Stimulated activated CD4-positive, alpha-beta T cell treated with anti-CD3 and anti-CD28 coated beads, Interleukin-1b, Interleukin-23, amount 100 ng/mL, for 1 hour (primary cell): ENCODE measurements at places on chromosomes 11 and 22.

DNA sequence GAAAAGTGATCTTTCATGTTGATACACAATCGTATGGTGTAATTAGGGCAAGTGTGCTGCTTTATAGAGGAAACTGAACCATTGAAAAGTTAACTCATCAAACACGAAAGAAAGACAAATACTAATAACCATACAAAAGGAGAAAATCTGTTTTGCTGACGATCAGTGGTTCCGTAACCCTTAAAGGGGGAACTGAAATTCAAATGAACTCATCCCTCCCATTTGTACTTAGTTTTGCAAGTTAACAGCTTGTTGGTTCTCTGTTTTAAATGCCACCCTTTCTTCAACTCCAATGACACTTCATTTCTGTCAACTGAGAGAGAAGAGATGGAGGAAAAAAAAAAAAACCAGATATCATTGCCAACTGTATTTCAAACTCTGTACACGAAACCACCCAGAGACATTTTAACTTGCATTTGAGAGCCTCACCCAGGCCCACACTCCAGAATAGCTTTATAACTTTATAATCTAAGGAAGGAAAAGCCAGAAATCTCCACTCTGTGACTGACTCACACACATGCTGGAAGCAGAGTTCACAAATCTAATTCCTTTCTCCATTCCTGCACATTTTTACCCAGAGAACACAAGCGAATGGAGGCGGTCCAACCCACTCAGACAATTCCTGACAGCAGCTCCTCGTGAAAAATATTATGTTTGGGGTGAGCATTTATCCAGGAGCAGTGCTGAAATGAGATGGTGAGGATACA is 17.4 kb upstream of the CSNK2A3 start:
- DNase-seq, result no peak

- no peak for DNase-seq
Observed at GRCh38 chr11:128854841-128855240, 12.3 kb downstream of the KCNJ1 start.

GRCh38 chr22:26830837-26831236 is 173.4 kb downstream of the MIAT start:
- DNase-seq, result no peak

GRCh38 chr22:47572443-47572842 is 810.0 kb downstream of the TBC1D22A start:
- DNase-seq, result no peak

DNA sequence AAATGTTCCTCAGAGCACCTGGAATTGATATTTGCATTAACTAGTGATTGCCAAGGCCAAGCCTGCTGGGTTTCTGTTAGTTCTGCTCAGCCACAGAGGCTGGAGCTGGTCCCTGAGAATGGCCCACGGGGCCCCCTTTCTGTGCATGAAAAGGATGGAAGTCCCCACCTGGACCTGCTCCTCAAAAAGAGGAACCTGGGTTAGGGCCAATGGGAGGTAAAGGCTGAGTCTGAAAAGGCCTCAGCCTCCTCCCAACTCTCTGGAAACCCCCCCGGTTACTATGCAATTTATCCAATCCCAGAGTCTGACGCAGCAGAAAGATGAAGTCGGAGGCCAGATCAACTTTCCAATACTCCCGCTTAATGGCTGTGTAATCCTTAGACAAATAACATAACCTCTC is 6.8 kb upstream of the CREB3L1 start:
- no peak for DNase-seq

DNA sequence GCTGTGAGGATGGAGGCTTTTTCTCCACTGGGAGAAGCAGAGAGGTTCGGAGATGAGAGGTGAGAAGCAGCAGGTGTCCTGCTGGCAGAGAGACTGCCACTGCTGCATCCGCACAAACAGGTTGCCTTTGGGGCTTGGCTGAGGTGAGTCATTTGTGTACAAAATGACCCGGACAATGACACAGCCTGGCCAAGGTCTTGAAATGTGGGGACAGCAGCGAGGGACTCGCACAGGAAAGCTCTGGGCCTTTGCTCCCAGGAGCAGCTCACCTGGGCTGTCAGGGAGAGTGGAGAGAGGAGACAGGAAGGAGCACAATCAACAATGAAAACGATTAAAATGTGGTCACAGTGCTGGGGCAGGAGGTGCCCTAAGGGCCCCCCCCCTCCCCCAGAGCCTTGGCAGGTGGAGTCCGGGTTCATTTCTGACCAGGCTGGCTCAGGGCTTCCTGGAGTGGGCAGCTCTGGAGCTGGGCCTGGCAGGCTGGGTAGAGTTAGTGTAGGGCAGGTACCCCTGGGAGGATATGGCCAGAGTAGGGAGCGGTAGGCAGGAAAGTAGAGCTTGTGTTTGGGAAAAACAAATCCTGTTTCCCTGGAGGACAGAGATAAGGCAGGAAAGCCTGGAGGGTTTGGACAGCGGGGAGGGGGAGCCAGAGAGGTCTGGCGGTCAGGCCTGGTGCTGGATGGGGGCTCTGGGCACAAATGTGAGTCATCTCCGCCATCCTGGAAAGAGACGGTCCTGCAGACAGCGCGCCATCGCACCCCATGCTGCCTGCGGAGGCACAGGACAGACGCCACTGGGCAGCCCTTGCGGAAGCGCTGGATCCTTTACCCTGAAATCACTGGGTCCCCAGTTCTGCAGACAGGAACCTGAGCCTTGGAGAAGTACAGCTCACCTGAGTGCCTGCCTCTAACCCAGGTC is 37.8 kb upstream of the CELSR1 start:
- no peak for DNase-seq

GRCh38 chr11:126124231-126124661 is 61.6 kb upstream of the CDON start:
- DNase-seq, result no peak

- DNase-seq, result no peak
Observed at GRCh38 chr11:86171627-86172026, 72.9 kb upstream of the EED start.

DNA sequence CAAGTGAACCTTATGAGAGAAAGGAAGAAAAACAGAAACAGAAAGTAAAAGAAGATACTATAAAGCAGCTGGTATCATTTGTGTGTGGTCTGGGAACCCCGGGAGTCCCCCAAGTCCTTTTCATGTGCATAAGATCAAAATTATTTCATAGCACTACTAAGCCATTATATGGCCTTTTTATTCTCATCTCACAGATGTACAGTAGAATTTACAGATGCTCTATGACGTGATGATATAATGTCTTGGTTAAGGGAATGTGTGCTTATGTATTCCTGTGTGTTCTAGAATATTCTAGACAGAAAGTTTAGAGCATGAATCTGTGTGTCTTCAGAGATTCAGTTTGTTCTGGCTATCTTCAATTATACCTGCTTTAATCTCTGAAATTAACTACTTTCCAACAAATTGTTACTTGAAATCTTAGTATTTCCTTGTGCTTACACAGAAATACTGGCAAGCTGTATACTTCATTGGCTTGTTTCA is 8.6 kb upstream of the TPP1 start:
- no peak for DNase-seq

DNA sequence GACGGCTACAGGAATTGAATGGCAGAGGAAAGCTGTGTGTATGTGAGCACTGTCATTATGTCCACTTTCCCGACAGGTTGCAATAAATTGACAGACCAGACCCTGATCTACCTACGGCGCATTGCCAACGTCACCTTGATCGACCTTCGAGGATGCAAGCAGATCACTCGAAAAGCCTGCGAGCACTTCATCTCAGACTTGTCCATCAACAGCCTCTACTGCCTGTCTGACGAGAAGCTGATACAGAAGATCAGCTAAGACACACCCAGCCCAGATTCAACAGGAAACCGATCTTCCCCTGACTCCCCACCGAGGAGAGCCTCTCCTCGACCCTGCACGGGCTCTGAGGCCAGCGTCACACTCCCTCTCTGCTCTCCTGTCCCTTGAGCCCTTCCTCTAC is 11.5 kb upstream of the GRK2 start:
- DNase-seq, result no peak

- DNase-seq, result no peak
Observed at GRCh38 chr11:118915941-118916841, 9.5 kb downstream of the BCL9L start.

DNA sequence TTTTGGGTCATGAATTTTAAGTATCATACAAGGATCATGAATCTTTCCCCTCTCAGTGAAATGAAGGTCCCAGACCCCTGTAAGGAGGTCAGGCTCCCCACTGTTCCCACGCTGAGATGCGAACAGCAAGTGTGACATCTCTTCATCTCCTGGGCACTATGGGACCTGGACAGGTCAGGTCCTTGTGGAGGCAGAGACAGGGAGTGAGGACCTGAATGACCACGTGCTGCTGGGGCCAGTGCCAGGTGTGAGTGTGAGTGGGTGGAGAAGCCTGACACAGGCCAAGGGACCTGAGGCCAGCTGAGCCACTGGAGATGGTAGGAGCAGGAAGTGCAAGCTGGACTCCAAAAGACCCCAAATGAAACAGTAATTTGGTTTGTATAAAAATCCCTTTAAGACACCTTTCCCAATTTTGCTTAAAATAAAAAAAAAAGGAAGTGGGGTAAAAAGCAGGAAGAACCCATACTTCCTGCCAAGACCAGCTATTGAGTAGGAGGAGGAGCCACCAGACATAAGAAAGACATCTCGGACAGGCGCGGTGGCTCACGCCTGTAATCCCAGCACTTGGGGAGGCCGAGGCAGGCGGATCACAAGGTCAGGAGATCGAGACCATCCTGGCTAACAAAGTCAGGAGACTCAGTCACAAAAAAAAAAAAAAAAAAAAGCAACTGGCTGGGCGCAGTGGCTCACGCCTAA is 35.4 kb upstream of the SERPIND1 start:
- DNase-seq, result no peak

GRCh38 chr11:96134602-96135001 is 208.4 kb downstream of the MAML2 start:
- no peak for DNase-seq

GRCh38 chr11:82682003-82682751 is 51.5 kb downstream of the FAM181B start:
- DNase-seq, result no peak

GRCh38 chr11:86699040-86699791 is 26.8 kb upstream of the ME3 start:
- DNase-seq, result no peak

GRCh38 chr11:73244589-73245240 is 26.6 kb downstream of the P2RY2 start:
- no peak for DNase-seq

- DNase-seq, result no peak
Observed at GRCh38 chr11:66221012-66221411, 47.4 kb upstream of the RAB1B start.

- no peak for DNase-seq
Observed at GRCh38 chr11:15010865-15011264, 38.7 kb upstream of the CALCA start.

- no peak for DNase-seq
Observed at GRCh38 chr11:129314371-129314770, 61.3 kb upstream of the BARX2 start.

GRCh38 chr11:122784325-122784955 is 53.9 kb upstream of the CRTAM start:
- DNase-seq, result no peak

DNA sequence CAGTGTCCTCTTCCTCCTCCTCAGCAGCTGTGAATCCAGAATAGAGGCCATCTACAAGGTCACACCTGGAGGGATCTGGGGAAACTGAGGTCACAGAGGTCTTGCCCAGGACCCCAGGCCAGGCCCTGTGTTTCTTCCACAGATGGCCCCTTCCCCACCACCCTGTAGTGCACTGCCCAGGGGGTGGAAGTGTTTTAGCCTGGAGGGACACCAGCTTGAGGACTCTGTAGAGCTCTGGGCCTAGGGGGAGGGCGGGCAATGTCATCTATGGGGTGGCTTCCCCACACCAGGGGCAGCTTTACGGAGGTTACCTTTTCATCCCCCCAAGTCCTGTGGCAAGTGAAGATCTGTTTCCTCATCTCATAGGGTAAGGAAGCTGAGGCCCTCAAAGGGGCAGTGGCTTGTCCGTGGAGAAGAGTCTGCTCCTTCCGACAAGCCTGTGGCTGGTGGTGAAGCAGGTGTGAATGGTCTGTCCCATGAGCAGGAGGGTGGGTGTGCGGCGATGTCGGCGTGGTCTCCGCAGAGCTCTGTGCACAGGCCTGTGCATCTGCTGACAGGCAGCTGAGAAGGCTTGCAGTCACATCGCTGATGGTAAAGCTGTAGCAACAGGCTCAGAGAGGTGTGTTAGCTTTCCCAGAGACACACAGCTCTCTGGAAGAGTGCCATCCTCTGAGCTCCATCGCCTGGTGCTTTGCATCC is 74.1 kb upstream of the WNT7B start:
- DNase-seq, result no peak

GRCh38 chr11:35992548-35992947 is 48.7 kb downstream of the LDLRAD3 start:
- DNase-seq, result no peak

- no peak for DNase-seq
Observed at GRCh38 chr11:119533921-119534736, 111.2 kb upstream of the THY1 start.

DNA sequence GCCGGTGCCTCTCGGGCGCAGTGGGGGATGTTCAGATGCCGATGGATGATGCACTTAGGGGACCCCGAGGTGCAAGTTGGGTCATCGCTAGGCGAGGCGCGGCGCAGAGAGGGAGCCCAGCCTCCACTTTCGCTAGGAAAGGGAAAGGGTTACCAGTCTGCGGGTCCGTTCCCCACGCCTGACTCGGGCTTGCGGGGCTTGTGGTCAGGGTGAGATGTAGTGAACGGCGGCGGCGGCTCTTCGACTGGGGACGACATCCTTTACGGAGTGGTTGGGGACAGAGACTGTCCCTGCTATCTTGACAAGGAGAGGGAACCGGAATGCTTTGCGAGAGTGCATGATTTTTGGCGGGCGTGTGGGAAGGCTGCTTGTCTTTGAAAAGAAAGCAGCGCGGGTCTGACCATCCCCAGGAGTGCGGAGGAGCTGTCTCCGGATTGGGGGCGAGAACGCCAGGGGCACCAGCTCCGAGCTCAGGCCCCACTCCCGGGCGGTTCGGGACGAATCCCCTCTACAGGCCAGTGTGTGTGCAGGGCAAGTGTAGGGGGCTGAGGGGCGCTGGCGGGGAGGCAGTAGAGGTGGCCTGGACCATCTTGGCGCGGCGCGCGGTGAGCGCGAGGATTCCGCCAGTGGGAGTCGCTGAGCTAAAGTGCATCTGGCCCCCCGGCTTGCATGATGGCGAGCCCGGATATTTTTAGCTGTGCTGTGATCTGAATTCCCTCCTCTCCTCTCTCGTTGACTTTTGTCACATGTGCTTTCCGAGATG is 1.1 kb downstream of the FAT3 start:
- DNase-seq, result no peak

DNA sequence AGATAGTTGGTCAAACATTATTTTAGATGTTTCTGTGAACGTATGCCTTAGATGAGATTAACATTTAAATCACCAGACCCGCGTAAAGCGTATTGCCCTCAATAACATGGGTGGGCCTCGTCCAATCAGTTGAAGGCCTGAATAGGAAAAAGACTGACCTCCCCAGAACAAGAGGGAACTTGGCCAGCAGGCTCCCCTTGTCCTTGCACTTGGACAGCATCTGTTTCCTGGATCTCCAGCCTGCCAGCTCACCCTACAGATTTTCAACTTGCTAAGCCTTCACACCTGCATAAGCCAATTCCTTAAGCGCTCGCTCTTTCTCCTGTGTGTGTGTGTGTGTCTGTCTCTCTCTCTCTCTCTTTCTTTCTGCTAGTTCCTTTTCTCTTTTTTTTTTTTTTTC is 8.2 kb downstream of the TOM1 start:
- DNase-seq, result no peak

GRCh38 chr11:115242982-115243381 is 261.2 kb downstream of the CADM1 start:
- no peak for DNase-seq
